ENCODE measurements at places on chromosomes 3 and 15.

- no peak for DNase-seq
Observed at GRCh38 chr3:97257942-97258697, 443.7 kb downstream of the EPHA6 start.

GRCh38 chr3:62065985-62066693, 307.2 kb downstream of the FEZF2 start:
- no peak for DNase-seq

- DNase-seq, result no peak
Observed at GRCh38 chr15:35958975-35959374, 413.0 kb upstream of the DPH6 start.

DNA sequence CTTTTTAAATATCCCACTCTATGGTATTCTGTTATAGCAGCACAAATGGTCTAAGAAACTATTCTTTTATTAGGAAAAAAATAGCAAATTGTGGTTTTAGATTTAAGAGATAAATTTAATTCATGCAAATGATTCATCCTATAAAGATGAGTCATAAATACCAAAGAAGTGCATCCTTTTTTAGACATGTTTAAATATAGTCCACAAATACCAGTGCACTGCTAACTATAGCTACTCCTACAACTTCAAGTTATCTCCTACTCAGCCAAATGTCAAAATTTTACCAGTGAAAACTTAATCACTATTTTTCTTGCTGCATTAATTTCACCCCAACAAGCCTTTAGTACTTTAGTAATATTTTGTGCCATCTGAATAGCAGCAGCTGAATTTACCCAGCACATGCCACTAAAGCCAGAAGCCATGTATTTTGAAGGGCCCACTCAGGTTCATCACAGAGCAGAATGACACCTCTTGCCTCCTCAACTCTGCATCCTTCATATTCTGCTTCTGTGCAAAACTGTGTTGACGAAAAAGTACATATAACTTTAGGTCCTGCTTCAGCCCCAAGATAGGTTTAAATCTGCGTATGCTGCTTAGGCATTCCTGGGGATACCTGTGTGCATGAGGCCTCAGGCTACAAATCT, 24.9 kb downstream of the CX3CR1 start:
- DNase-seq, result no peak

GRCh38 chr3:14301558-14301957, 100.8 kb upstream of the SLC6A6 start:
- no peak for DNase-seq

All from spinal cord (tissue), 10 donors.